ENCODE measurements at places on chromosomes 2 and 18. TPM values are rescaled to one million over a fixed set of nuclear protein-coding genes. Genes with fewer than 3 reads are reported as not detected.

The ABCG8 gene
- total RNA-seq = not detected

The TXNDC9 gene
- total RNA-seq = 67.6 TPM

DNA sequence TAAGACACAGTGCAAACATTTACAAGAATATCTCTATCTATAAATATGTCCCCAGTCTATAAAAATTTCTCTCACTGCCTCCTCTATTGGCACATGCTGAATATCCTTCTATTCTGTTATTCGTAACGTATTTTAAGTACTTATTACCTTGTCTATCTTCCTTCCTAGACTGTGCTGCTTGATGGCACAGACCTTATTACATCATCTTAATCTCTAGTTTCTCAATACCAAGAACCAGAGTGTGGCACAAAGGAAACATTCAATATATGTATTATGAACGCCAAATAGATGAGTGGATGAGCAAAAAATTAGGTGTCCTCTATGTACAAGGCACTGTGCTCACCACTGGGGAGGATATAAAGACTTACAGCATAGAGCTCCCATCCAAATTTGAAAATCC, 282.8 kb downstream of the NBAS start:
- DNase-seq = no peak

DNA sequence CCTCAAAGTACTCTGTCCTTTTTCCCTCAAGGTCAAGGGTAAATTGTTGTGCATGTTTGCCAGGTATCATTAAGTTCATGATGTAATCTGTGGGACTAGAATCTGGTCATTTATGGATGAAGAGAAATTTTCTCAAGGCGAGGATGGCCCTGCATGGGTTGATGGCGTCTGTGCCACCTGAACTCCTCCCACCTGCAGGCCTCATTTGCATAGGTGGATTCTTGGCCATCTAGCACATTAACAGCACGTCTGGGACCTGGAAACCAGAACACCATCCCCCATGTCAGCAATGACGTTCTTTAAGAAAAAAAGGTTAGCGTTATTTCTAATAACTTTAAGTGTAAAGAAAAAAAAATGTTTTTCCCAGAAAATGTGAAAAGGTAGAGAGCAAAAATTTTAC, 145.8 kb downstream of the ESCO1 start:
- no peak for DNase-seq

GRCh38 chr2:159963700-159964099, 98.7 kb downstream of the PLA2R1 start:
- no peak for DNase-seq

DNA sequence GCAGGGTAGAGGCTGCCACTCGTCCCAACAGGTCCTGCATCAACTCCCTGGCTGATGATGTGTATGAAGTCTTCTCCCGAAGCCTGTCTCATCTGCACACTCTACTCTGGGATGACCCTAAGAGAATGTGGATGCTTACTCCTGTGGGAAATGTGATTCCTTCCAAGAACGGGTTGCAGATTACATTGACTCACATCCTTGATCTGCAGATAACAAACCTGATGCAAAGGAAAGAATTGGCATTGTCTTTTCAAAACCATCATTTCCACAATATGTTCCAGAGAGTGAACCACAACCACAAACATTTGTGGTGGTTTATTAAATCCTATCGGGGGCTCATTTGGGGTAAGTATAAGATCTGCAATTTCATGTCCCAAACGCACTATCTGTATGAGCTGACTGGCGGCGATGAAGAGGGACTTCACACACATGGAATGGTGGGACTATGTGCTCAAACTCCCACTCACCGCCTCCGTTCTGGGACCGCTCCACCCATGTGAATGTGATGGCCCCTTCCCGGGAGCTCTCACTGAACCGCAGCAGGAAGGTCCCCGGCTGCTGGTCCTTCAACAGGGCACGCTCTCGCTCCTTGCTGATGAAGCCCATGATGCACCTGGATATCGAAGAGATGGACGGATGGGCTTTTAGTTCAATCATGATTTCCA, 35.5 kb downstream of the STAT1 start:
- DNase-seq = no peak
